ENCODE measurements at places on chromosomes 5 and 9. TPM values are rescaled to one million over a fixed set of nuclear protein-coding genes. Genes with fewer than 3 reads are reported as not detected.

DNA sequence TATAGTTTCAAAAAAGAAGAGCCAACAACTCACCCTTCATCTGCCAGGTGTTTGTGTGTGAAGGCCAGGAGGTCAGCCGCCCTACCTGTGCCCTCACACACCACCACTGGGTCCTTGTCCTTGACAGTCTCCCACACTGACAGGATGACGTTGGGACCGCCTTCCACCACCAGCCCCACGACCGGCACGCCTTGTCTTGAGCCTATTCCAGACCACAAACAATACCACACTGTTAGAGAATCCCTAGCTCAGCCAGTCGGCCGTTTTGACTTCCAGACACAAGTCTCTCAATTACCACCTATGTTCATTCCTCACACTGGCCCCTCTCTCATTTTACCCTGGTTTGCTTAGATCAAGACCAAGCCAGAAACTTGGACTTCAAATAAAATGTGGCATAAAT, 66.1 kb downstream of the TRPM6 start:
- no peak for DNase-seq

DNA sequence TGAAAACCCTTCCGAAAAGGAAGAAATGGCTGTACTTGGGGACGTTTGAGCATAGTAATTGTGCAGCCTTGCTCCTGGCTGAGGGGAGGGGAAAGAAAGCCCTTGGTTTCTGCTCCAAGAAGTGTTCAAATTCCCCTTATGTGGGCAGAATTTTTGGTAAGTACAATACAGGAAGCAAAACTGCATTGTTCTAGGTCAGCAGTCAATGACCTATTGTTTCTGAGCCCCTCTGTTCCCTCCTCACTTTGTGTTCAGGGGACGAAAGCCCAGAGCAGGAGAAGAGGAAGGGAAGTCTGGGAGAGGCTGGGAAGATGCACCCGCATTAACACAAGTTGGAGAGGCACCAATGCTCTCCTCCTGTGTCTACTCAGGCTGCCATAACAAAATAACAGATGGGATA, 11.9 kb downstream of the BASP1 start:
- no peak for DNase-seq

- no peak for DNase-seq
Measured at GRCh38 chr9:80465556-80465955, 893.8 kb downstream of the TLE4 start.

GRCh38 chr5:132826424-132827082, 3.9 kb downstream of the SHROOM1 start:
- no peak for DNase-seq

Gene SWI5
- 4.3 TPM for total RNA-seq

- DNase-seq, result no peak
Measured at GRCh38 chr5:171644536-171644935, 141.1 kb upstream of the SMIM23 start.

GRCh38 chr5:177496727-177497291, 595 bp downstream of the PDLIM7 start:
- DNase-seq, result no peak

Measured in CD8-positive, alpha-beta T cell (primary cell).